ENCODE measurements at places on chromosomes 7 and 10.

GRCh38 chr10:50392966-50393718, 141.8 kb upstream of the ASAH2 start:
- peak; percentile 77 for DNase-seq

DNA sequence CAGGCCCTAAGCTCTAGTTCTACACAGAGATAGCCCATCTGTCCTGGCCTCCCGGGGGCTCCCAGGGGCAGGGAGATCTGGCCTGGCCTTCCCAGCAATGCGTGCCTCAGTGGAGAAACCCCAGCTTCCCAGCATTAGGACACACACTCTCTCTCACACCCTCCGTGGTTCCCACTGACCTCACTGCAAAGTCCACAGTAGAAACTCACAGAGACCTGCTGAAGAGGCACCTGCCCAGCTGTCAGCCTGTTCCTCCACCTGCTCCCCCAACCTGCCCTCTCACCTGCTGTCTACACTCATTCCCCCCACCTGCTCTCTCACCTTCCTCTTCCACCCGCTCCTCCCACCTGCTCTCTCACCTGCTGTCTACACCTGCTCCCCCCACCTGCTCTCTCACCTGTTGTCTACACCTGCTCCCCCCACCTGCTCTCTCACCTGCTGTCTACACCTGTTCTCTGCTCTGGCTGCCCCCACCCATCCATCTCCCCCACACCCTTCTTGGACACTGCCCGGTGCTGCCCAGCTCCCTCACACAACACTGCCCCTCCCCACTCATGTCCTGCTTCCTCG, 21.1 kb upstream of the PFKP start:
- DNase-seq = no peak

DNA sequence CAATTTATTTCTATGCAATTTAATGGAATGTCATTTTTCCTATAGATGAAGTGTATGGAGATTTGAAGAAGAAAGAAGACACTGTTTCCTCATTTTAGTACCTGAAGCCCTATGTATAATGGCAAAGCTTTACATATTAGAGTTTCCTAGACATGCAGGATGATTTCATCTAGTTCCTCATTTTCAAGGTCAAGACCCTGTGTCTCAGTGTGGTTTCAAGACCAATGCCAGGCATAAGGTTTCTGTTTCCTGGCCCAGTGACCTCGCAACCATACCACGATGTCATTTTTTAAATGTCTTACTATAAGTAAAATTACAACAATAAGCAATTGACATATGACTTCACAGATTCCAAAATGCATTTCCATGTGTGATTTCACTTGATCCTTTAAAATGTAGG, 336.5 kb upstream of the PRKCQ start:
- DNase-seq = no peak

DNA sequence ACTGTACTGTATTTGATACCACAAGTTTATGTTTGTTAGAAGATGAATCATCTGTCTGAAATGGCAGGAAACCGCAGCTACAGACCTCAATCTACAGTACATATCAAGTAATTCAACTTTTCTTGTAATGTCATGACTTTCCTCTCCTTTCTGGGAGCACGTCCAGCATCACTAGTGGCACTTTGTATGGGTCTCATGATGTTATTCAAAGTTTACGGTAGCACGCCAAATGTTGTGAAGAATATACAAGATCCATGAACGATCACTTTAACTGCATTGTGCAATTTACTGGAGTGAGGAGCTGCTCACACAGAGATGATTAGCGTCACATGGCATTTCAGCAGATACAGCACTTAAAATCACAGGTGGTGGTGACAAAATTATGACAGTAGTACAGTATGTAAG, 257.8 kb upstream of the GNAI1 start:
- no peak for DNase-seq

- no peak for DNase-seq
These were observed 145.2 kb downstream of the DNAJB6 start for GRCh38 chr7:157482025-157482424.

GRCh38 chr7:107147464-107148393, 21.1 kb upstream of the HBP1 start:
- peak; percentile 42 for DNase-seq

GRCh38 chr7:120988591-120989256, at the start of gene CPED1:
TSS of gene CPED1 (plus strand) at chr7:120988711. CDS start at chr7:120989622, 911 bp downstream.
- peak; percentile 49 for DNase-seq

GRCh38 chr10:78778444-78779338, 290.1 kb upstream of the ZMIZ1 start:
- DNase-seq = no peak

DNA sequence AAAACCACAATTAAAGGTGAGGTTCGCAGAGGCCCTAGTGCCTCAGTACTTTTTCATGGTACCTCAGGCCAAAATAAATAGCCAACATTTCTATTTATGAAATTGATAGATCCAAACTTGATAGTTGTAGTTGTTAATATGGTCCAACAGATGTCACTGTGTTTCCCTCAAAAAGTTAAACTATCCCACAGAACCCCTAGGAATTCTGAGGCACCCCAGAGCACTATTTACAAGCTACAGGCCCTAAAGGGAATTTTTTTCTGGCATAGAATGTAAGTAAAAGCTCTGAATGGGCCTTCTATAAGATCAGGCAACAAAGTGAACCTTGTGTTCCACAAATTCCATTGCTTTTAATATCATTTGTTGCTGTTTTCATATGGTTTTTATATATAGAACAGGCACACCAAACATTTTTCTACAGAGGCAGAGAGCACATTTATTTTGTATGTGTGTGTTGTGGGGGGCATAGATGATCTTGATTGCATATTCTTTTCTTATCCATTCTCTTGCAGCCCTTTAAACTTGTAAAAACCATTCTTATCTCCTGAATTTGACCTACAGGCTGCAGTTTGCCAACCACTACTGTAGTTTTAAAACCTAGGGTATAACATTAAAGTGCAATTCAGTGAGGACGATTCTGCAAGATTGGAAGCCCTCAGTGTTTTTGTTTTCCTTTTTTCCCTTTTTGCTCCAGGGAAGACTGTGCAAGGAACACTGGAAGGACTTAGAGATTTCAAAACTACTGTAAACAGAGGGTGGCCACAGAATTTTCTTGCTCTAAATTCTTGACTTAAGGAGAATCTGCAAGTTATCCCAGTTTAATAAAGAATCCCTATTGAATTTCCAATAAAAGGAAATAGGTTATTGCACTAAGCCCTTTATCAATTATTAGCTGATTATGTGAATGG, 3.5 kb upstream of the ARL4A start:
- no peak for DNase-seq

DNA sequence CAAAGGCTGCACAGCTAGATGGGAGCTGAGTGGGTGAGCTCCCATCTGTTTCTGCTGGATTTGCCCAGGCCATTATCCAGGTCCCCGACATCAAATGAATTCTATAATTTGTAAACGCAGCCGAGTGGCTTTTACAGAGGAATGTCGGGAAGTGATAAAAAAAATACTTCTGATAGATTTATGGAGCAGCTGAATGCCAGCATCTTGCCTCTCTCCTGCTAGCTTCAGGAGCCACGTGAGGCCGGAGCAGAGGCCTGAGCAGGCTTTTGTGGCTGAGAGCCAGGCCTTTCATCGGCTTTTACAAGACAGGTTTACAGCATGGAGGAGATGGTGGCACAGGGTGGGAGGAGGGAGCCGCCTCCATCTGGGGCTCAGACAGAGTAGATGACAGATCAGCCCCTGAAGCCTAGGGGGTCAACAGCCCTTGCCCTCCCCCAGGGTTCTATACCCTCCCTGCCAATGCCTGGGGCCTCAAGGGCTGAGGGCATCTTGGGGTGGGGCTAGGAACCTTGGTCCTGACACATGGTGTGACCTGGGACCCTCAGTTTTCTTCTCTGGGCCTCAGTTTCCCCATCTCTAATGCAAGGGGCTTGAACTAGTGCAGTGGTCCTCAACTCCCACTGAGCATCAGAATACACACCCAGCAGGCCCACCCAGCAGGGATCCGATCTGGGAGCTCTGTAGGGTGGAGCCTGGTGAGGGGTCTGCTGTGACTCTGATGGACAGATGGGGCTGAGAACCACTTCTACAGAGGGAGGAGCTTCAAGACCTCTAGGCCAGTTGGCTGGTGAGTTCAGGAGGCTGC, 44.2 kb upstream of the PCBD1 start:
- DNase-seq = no peak

DNA sequence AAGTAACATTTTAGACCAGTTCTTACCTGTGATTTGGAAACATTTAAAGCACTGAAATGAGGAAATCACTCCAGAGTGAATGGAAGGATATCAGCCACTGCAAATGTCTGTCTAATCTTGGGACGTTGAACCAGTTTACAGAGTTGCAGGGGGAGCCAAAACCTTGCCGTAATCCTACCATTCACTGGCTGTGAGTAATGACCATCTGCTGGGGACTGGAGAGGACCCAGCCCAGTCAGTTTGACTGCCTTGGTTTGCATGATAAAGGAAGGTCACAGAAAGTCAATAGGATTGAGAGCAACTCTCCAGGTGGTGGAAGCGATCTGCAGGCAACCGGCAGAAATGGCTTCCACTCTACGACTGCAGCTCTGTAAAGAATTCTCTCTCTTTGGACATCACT, 167.2 kb downstream of the AKR1D1 start:
- DNase-seq = peak; percentile 48

DNA sequence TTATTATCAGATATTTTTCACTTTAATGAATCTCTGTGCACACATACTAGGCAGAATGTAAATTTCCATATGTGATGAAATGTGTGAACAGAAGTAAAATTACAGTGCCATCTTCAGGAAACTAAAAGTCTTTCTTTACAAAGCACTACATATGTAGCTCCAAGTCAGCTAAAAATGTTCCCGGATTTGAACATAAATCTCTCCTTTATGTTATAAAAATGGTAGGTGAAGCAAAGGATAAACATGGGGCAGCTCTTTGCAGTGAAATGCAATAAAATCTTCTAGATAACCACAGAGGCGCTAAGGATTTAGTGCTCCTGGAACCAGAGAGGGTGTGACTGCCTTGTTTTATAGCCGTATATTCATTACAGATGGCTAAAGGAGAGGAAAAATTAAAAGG, 104.9 kb upstream of the C7orf33 start:
- DNase-seq = peak; percentile 39

DNA sequence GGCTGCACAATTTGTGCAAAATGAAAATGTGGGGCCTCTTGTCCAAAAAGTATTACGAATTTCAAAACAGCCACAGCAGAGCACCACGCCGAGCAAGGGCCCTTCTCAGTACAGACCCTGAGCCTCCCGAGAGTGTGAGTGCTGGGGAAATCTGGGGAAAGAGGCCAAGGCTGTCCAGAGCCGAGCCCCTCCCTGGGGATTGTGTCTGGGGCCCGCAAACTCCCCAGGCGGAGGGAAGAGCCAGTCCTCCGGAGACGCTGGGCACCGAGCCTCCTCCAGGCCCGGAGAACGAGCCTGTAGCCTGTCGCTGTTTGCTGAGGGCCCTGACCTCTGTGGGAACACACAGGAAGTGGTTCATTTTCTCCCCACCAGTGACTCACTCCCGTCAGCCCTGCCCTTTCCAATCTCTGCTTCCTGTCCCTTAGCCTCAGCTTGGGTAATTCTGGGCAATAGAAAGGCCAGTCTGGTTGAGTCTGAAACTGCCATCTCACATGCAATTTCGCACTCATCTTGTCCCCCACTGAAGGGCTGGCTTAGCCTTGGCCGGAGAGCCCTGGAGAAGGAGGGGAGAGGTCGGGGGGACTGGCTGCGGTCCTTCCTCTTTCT, 19.5 kb upstream of the GNA12 start:
- DNase-seq = peak; percentile 63

GRCh38 chr7:87056346-87056745, 3.1 kb downstream of the ELAPOR2 start:
- no peak for DNase-seq

GRCh38 chr10:78964952-78965633, 103.7 kb upstream of the ZMIZ1 start:
- peak; percentile 54 for DNase-seq

GRCh38 chr10:29648114-29648982, 13.6 kb upstream of the SVIL start:
- DNase-seq = peak; percentile 65

DNA sequence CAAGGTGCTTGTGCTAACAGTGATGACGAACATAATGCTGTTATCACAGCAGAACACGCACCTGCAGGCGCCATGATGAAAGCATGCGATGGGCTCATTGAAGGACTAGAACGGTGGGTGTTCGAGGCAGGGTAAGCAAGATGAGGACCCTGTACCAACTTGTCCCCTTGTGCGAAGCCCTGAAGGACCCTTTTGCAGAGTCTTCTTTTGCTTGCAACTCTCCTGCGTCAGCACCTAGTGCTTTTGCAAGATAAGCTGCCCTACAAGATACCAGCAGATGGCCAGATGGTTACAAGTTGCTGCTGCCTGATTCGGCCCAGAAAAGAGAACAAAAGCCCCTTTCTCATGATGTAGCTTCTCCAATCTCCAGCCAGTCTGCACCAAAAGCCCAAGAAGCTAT, 4.2 kb upstream of the IL15RA start:
- no peak for DNase-seq

DNA sequence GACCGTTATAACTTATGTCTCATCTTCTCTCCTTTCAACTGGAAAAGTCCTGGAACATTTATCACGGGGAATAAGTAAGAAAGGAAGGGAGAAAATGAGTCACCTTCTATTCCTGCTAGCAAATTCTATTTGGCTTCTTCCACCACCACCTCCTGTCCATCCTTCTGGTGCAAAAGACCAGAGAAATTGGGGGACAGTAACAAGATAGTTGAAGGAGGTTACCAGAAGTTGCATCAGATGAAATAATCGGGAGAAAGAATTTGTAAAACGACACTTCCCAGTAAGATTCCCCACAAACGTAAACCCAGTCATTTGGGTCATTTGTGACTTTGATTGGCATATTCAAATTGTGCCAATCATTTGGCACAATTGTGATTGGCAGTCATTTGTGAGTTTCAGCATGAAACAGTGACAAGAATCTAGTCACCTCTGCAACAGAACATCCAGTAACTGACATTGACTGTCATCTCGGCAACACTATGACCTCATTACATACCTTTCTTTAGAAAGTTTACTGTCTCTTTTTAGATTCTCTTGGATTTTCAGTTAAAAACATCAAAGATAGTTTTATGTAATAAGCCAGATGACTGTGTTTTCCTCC, 51.3 kb upstream of the PIK3CG start:
- DNase-seq = no peak

DNA sequence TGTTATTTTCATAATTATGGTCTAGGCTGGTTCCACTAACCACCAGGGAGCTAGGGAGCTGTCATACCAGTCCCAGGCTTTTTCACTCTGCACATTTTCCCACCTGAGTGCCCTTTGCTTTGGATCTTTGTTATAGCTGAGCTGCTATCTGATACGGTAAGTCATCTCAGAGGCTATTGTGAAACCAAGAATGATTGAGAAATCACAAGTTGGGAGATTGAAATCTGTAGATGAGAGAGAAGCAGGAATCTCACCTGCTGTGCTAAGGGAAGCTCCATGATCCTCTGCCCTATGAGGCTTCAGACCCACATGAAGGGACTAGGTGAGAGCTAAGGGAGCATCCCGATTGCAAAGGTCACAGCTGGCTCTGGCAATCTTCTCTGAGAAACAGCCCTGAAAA, 307.8 kb downstream of the REEP3 start:
- DNase-seq = no peak

- DNase-seq = peak; percentile 48
These were observed 13.3 kb upstream of the RPA3 start for GRCh38 chr7:7731732-7732131.

GRCh38 chr10:33216661-33217427, 117.6 kb downstream of the NRP1 start:
- DNase-seq = no peak

- DNase-seq = no peak
These were observed 16.5 kb upstream of the DDIT4 start for GRCh38 chr10:72257051-72257892.

- no peak for DNase-seq
These were observed 47.8 kb upstream of the ELN start for GRCh38 chr7:73980206-73980605.

GRCh38 chr10:3126741-3127346, 45.7 kb downstream of the PITRM1 start:
- DNase-seq = peak; percentile 61

Measured in small intestine (tissue), 16 donors.